ENCODE measurements at places on chromosomes 16 and 17.

- no peak for DNase-seq
Observed at GRCh38 chr17:51120357-51120738, 320 bp downstream of the SPAG9 start.

GRCh38 chr17:13671771-13672170 is 70.0 kb upstream of the HS3ST3A1 start:
- DNase-seq = peak; percentile 13

- DNase-seq = peak; percentile 33
Observed at GRCh38 chr17:50684612-50685333, 22.9 kb downstream of the ANKRD40 start.

GRCh38 chr17:10276436-10276835 is 78.0 kb upstream of the GAS7 start:
- peak; percentile 11 for DNase-seq

- peak; percentile 84 for DNase-seq
Observed at GRCh38 chr17:76385892-76386786, 1.7 kb downstream of the SPHK1 start.

DNA sequence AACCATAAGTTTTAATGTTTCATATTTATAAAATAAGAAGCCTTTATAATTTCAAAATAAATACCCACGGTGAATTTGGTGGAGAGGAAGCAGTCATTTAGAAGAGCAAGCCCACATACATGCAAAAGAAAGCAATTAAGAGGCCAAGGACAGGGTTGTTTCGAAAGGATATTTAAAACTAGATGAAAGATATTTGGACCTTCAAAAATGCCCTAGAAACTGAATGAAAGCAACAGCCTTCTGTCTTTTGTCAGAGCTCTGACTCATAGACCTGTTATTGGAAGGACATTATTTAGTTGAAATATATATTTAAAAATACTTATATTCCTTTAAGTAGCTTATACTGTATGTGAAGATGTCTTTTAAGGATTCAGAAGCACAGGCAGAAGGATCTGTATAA is 8.6 kb upstream of the METTL9 start:
- no peak for DNase-seq

- DNase-seq = no peak
Observed at GRCh38 chr16:1341495-1342420, 8.3 kb downstream of the BAIAP3 start.

GRCh38 chr16:23927796-23928195 is 92.0 kb downstream of the PRKCB start:
- no peak for DNase-seq

DNA sequence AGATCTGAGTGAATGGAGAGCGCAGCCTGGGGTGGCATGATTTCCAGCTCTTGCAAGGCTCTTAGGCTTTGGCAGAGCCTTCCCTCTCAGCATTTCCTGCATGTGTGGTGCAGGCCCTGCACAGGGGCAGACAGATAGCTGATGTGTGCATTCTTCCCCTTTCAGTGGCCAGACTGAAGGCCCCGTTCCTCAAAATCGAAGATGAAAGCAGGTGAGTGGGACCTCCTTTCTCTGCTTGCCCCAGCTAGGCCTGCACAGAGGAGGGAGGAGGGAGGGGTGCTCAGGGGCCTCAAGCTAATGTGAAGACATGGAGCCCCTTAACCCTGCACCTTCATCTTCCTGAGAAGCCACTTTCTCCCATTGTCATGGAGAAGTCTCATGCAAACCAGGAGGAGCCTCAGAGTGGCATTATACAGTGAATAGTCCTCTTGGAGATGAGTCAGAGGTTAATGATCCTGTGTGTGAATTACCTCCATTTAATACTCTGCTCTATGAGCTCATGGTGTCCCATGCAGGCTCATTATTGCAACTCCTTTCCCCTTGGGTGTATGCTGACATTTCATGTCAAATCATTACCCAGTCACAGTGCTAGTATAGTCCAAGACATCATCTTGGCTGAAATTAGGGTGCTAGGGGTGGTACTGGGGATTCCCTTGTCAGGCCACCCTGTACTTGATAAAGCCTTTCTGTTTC is 20.4 kb upstream of the ADAM11 start:
- DNase-seq = no peak

GRCh38 chr16:3066440-3066748 is 954 bp downstream of the IL32 start:
- DNase-seq = no peak

DNA sequence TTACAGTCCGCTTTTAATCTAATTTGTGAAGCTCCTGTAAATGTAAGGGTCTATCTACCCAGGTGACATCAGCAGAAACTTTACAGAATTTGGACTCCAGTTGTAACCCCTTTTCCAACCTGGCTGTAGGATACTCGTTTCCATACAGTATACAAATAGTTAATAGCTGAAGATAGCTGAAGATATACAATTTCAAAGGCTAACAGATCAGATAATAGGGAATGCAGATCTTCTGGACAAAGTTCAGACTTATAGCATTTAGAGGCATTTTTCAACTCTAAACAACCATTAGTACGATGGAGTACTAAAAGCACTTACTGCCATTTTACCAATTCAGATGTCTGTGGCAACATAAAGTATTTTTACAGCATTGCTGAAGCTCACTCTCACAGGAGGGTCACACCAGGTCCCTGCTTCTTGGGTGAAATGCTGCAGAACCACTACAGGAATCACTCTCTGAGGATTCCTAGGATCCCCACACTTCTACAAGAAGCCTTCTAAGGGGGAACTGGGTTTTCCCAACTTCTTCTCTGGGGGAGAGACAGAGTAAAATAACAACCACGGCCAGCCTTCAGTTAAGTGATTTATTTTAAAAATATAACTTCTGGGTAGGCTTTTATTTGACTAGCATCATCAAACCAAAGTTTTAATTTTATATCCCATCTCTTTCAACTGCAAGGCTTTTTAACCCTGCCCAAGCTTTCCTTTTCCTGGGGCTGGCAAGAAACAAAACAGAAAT is 2.9 kb downstream of the VEZF1 start:
- no peak for DNase-seq

DNA sequence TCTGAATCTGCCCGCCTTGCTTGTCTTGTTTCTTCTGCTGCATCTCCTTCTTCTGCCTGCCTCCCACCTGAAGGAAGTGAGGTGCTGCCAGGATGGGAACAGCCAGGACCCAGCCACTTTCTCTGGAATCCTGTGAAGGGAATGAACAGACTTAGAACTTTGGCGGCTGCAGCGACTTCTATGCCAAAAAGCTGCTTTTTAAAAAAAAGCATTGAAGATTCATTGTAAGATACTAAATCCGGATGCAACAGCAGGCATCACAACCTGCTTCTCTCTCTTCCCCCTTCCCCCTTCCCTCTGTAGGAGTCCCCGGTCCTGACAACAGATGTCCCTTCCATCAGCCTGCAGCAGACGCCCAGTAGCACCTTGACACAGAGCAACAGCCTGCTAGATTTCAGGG is 176.3 kb downstream of the HS3ST4 start:
- no peak for DNase-seq

GRCh38 chr17:75570772-75571171 is 16.8 kb upstream of the MYO15B start:
- no peak for DNase-seq

GRCh38 chr17:76709077-76709950 is 1.5 kb downstream of the MXRA7 start:
- peak; percentile 71 for DNase-seq

- no peak for DNase-seq
Observed at GRCh38 chr17:45761957-45762565, 22.1 kb upstream of the CRHR1 start.

DNA sequence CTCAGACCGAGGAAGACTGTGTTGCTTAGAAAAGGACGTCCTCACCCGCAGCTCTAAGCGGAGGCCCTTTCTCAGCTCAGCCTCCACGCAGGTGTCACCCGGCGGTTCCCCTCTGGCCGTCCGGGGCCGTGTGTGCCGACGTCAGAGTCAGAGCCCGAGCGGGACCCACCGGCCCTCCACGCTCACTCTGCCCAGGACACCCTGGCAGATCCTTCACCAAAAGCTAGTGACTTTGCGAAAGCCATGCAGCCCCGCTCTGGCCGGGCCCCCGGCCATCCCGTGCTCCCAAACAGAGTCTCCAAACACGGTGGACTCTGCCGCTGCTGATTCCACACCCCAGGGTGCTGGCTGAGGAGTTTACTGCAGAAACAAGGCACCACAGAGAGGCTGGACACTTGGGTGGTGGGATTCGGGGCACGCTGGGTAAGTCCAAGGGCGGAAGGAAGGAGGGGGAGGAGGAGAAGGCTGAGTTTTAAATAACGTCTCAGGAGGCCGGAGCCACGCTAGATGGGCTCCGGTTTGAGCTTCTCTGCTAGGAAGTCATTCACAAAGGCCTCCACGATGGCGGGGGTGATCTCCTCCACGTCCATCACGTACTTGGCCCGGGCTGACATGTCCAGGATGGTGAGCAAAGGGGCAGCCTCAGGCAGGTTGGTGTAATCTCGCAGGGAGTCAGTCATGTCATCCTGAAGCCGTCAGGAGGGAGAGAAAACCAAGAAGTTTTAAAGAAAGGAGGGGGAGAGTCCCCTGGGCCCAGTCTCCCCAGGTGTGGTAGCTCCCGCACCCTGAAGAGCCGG is 18.5 kb downstream of the MRM3 start:
- no peak for DNase-seq

DNA sequence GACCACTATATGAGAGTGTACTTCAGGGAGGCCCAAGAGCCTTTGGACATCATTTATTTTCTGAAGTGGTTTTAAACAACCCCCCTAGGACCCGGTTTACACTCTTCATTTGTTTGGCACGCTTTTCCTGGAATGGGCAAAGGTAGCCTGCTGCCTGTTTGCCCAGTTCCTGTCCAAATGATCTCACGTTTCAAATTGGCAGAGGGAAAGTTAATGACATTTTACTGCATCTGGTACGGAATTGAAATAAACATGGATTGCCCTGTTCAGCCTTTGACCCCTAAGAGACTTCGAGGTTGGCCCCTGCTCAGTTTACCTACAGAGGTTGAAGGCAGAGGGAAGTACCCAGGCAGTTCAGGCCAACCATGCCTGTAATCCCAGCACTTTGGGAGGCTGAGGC is 5.8 kb upstream of the RPRML start:
- DNase-seq = no peak

DNA sequence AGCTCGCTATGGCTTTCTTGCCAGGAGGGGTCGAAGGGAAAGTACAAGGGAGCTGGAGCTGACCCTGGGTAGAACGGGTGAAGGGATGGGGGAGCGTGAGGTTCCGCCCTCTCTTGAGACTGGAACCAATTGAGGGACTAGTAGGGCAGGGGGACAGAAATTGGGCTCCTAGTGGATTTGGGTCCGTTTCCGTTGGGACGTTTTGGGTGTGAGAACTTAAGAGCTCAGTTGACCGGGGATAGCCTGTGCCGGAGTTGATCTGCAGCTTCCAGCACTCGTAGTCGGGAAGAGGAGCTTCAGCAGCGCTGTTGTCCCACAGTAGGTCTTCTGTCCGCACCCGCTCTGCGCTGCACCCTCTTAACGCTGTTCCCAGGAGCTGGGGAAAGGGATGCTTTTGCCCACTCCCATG is 481 bp downstream of the CNTROB start:
- peak; percentile 59 for DNase-seq

GRCh38 chr17:79948945-79949655 is 86.6 kb downstream of the TBC1D16 start:
- peak; percentile 51 for DNase-seq

- DNase-seq = no peak
Observed at GRCh38 chr17:40614431-40615067, 33.1 kb downstream of the SMARCE1 start.

GRCh38 chr16:49592546-49593423 is 219.2 kb downstream of the C16orf78 start:
- peak; percentile 63 for DNase-seq

- peak; percentile 38 for DNase-seq
Observed at GRCh38 chr16:71287911-71288310, 1.3 kb downstream of the CMTR2 start.

DNA sequence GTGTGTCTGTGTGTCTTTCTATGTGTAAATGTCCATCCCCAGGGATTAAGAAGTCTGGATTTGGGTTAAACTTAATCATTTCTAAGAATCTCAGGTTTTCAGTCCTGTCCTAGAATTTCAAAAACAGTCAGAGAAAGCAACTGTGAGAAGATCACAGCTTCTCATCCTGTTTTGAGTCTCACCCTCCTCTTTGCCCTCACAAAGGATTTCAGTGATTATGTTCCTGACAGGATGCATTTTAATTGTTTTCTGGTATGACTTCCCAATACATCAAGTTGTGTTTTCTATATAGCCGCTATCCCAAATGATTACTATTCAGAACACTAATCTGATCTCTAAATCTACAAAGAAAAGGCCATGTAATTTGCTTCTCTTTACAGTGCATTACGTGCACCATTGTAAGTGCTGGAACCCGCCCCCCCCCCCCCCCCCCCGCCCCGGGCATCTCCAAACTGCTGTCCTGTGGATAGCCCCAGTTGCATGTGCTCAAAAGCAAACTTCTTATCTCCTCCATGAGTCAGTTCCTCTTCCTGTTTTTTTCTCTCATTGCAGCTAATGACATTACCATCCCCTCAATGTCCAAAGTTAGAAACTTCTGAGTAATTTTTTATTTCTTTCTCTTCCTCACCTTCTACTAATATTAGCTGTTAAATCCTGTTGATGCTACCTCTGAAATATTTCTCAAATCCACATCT is 73.9 kb downstream of the CDH13 start:
- DNase-seq = no peak

GRCh38 chr17:19010729-19011505 is 6.4 kb upstream of the FAM83G start:
- no peak for DNase-seq

DNA sequence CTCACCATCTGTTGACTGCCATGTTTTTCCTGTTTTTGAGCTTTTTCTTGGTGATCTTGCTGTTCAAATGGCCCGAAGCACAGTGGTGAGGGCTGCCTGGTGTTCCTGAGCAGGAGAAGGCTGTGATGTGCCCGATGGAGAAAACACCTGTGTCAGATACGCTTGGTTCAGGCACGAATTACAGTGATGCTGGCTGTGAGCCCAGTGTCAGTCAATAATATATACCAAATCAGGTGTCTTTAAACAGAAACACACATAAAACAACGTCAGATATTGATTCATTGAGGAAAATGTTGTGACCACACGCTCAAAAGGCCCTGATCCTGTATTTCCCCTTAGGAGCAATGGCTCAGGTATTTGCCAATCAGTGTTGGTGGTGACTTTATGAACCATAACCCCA is 111.7 kb downstream of the SDR42E1 start:
- DNase-seq = no peak

DNA sequence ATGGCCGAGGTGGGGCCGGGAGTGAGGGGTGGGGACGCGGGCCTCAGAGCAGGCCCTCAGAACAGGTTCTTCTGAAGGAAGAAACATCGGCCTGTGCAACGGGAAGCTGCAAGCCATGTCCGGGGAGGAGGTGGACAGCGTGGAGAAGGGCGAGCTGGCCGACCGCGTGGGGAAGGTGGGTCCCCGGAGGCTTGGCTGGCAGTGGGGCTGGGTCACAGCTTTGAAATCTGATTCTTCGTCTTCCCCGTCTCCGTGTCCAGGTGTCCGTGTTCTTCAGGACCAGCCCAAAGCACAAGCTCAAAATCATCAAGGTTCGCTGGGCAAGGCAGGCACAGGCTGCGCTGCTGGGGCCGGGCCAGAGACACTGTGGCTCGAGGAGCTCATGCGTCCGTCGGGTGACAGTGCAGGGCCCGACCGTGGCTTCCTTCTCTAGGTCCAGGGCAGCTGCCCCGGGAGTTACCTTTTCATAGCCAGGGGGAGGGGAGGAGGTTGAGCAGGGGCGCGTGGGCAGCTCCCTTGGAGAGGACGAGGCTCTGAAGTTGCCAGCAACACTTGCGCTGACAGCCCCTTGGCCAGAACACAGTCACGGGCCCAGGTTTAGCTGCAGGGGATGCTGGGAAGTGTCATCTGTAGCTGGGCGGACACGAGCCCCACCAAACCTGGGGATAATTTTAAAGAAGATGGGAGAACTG is 51.3 kb downstream of the MEAK7 start:
- no peak for DNase-seq

GRCh38 chr17:32345951-32346600 is 3.9 kb upstream of the ZNF207 start:
- no peak for DNase-seq

- no peak for DNase-seq
Observed at GRCh38 chr16:72927199-72928089, 120.5 kb downstream of the ZFHX3 start.

Data from neural progenitor cell (in vitro differentiated cells).